ENCODE measurements at places on chromosomes 5 and 9. TPM values are rescaled to one million over a fixed set of nuclear protein-coding genes. Genes with fewer than 3 reads are reported as not detected.
A peak's percentile ranks its signal among the peaks of the same experiment; 100 is the strongest.

DNA sequence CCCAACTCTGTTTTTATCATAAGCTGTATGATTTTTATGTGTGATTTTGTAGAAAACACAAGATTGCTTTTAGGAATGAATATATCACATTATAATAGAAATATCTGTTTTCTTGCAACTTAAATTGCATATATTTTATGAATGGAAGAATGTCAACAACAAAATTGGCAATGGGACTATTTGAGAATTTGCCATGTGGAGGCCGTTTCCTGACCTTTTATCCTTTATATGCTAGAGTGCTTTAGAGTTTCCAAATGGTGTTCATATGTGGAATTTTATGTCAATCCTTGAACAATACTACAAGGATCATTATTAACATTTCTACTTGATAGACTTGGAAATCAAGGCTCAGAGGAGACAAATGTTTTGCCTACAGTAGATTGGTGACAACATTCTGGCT, 34.2 kb downstream of the ITGA1 start:
- ATAC-seq: no peak

DNA sequence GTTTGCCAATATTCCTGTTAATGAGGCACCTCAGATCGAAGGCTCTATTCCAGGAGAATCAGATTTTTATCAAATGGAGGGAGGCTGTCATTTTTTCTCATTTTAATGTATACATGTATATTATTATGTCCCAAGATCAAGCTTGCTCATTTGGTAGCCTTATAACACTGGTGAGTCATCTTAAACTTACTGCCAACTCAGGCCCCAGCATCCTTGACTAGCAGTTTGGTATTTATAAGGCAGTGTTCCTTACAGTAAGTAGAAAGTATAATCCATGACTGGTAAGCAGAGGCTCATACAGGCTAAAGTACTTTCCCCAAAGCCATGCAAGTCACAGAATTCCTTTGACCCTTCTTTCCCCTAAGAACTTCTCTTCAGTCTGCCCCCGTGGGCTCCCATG, 90.7 kb upstream of the NR3C1 start:
- ATAC-seq: peak; percentile 86

GRCh38 chr5:139924294-139925215, 118.5 kb downstream of the NRG2 start:
- ATAC-seq: no peak

DNA sequence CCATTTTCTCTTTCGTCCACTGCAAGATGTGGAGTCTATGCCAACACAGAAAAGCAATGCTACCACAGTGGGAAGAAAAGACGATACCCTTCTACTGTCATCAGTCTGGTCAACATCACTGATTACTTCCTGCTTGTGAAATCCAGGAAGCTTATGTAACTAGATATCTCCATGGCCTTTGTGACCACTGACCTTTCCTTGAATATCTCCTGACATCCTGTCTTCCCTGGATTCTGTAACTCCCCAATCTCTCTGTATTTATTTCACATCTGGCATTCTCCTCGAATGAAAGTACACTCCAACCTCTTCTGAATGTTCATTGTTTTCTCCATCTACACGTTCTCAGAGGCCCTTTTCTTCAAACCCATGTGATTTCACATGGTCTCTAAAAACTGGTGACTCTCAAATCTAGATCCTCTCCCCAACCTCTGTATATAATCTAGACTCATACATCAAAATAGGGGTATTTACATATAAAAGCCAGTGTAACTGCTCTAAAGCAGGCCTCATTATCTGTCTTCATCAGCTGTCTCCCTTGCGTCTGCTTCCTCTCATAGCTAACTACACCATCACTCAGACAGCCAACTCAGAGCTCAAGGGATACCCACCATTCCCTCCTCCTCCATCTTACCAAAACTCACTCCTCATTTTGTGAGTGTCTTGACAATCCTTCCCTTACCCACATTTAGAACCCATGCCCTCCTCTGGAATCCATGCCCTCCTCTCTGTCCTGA, 156.8 kb downstream of the SEMA5A start:
- no peak for ATAC-seq

DNA sequence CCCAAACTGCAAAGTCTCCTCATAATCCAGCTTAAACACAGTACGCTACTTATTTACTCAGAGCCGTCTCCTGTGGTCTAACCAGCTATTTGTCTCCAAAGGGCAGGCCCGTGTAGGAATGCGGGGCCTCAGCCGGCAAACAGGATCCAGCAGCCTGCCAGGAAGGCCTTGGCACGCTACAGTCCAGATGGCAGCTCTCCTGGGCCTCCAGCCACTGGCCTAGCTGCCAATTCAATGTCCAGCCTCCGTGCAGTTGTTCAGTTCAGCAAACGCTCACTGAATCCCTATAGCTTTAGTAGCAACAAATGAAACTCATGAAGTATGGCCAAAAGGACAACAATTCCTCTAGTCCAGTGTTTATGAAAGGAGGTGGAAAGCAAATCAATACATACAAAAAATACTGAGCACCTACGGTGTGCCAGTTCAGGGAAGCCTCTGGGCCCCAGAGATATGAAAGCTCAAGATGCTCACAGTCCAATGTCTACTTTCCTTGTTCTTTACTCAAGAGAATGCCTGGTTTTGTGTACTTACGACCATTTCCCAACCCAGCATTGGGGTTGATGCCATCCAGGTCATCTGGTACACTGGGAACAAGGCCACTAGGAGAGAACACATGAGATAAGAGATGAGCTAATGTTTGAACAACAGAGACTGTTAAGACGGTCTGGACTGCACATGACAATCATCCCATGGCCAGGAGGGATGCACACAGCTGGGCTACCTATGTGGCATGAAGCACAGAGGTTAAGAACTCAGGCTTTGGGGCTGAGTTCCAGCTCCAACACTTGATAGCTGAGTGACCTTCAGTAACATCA, 8.3 kb downstream of the CDK5RAP2 start:
- ATAC-seq: no peak

The SOHLH1 gene
- total RNA-seq: not detected

The RXRA gene
- 52.4 TPM for total RNA-seq

DNA sequence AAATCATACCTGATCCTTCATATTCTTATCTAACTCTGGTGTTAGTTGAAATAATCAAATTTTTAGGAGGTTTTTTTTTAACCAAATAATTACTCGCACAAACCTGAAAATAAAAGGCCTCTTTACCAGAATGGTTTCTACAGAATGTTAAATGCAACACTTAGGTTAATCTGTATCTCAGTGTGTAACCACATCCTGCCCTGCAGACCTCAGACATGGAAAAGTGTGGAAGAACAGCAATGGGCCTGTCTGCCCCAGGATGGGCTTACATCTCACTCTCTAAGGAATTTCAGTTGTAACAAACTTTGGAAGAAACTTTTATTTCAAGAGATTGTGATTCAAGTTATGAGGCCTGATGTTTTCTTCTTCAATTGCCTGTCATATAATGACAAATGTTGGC, 32.5 kb upstream of the MIER3 start:
- no peak for ATAC-seq

The OMD gene
- total RNA-seq: 0.40 TPM

The WDR55 gene
- total RNA-seq: 19.7 TPM

DNA sequence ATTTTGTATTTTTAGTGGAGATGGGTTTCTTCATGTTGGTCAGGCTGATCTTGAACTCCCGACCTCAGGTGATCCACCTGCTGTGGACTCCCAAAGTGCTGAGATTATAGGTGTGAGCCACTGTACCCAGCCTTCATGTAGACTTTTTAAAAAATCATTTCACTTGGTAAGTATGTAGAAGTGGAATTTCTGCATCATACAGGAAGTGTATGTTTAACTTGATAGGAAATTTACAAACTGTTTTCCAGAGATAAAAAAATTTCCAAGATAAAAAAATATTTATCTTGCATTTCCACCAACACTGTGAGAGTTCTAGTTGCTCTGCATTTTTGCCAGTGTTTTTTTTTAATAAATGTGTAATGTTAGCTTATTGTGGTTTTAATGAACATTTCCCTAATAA, 155.8 kb downstream of the ZNF608 start:
- no peak for ATAC-seq

The MVB12B gene
- total RNA-seq: 2.5 TPM

GRCh38 chr9:108823829-108824228, 32.0 kb downstream of the ACTL7B start:
- no peak for ATAC-seq

DNA sequence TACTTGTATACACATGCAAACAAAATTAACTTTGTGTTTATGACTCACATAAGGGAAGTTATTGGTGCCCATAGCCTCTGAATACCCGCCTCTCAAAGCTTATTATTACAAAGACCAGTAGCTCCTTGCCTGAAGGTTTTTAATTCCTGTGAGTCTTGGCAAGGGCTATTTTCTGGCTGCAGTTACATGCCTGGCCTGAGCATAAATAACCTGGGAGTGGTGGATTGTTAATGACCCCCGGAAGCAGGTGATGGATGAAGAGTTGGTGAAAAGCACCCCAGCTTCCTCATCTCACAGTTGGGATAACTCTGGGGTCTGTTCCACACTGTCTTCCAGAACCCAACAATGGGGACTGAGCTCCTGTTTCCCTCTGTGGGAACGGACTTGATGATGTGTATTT, 594.5 kb downstream of the PDE4D start:
- no peak for ATAC-seq

- ATAC-seq: no peak
Observed at GRCh38 chr5:179317411-179318220, 27.6 kb downstream of the ADAMTS2 start.

The ENTPD2 gene
- 2.9 TPM for total RNA-seq

GRCh38 chr9:17824191-17824590, 245.3 kb downstream of the SH3GL2 start:
- ATAC-seq: no peak

GRCh38 chr5:15026011-15026893, 154.7 kb upstream of the ANKH start:
- no peak for ATAC-seq

The FOXD4L3 gene
- not detected for total RNA-seq

- peak; percentile 92 for ATAC-seq
Observed at GRCh38 chr5:16465544-16466432, at the start of gene ZNF622. TSS of gene ZNF622 (minus strand) at chr5:16465800. CDS start at chr5:16465665, 135 bp downstream.

The SLC34A3 gene
- total RNA-seq: 0.68 TPM

The SPATA31D4 gene
- not detected for total RNA-seq

The PAEP gene
- not detected for total RNA-seq

The TBCA gene
- 132 TPM for total RNA-seq

- ATAC-seq: peak; percentile 83
Observed at GRCh38 chr5:89582768-89583339, 699.9 kb upstream of the MEF2C start.

- no peak for ATAC-seq
Observed at GRCh38 chr5:79842006-79842881, 148.8 kb downstream of the MTX3 start.

- no peak for ATAC-seq
Observed at GRCh38 chr9:73042155-73042554, 89.3 kb upstream of the ALDH1A1 start.

DNA sequence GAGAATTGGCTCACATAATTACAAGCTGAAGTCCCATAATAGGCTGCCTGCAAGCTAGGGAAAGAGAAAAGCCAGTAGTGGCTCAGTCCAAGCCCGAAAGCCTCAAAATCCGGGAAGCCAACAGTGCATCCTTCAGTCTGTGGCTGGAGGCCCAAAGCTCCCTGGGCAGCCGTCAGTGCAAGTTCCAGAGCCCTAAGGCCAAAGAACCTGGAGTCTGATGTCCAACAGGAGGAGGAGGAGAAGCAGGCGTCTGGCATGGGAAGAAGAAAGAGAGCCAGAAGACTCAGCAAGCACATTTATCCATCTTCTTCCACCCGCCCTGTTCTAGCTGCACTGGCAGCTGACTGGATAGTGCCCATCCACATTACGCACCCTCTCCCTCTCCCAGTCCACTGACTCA, 213.4 kb downstream of the GAS1 start:
- no peak for ATAC-seq

The RORB gene
- total RNA-seq: 0.08 TPM

The ZNF367 gene
- total RNA-seq: 2.8 TPM

- no peak for ATAC-seq
Observed at GRCh38 chr5:79135790-79136553, 24.4 kb downstream of the BHMT start.

The HRH2 gene
- 0.76 TPM for total RNA-seq

GRCh38 chr9:68981789-68982188, 32.1 kb downstream of the PRKACG start:
- ATAC-seq: no peak

The FRMD3 gene
- 0.60 TPM for total RNA-seq

- ATAC-seq: no peak
Observed at GRCh38 chr5:38413696-38414095, 142.8 kb downstream of the LIFR start.

The GABBR2 gene
- total RNA-seq: not detected

The FOXD4L6 gene
- total RNA-seq: not detected

The COL27A1 gene
- total RNA-seq: 13.6 TPM

DNA sequence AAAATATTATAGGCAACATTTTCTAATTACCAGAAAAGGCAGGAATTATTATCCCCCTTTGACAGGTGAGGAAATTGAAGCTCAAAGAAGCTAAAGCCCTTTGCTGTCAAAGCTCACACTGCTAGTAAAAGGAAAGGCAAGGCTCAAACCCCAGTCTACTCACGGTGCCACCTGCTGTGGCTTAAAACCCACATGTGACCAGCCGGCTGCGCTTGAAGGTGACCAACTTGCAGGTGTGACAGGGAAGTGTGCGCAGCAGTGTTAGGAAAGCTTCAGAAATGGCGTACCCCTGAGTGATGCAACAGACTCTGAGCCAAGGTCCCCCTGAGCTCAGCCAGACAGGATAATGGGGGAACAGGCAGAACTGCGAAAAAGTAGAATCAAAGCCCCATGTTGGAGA, 45.2 kb downstream of the PAX5 start:
- ATAC-seq: no peak

The PRR16 gene
- total RNA-seq: 0.44 TPM

The ENC1 gene
- 2.6 TPM for total RNA-seq

The RGMB gene
- 9.7 TPM for total RNA-seq

- ATAC-seq: no peak
Observed at GRCh38 chr5:95621839-95622629, 2.1 kb downstream of the GPR150 start.
